Stimulated activated CD8-positive, alpha-beta memory T cell treated with anti-CD3 and anti-CD28 coated beads, Interleukin-15, amount 100 ng/mL, for 48 hours (primary cell): ENCODE measurements at places on chromosomes 16 and 17.

DNA sequence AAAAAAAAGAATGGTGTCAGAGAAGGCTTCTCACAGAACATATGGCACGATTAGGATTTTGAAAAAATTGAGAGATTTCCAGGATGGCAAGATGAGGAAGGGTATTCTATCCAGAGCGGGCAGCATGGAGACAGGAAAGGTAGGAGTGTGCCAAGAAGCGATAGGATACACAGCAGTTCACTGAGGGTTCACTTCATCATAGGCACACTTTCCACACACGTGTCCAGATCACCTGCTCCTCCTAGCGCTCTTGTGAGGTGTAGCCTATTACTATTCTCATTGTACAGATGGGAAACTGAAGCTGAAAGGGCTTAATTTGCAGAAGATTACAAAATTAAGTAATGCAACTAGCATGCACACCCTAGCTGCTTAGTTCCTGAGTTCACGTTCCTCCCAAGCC is 6.2 kb upstream of the ELAC2 start:
- no peak for DNase-seq

DNA sequence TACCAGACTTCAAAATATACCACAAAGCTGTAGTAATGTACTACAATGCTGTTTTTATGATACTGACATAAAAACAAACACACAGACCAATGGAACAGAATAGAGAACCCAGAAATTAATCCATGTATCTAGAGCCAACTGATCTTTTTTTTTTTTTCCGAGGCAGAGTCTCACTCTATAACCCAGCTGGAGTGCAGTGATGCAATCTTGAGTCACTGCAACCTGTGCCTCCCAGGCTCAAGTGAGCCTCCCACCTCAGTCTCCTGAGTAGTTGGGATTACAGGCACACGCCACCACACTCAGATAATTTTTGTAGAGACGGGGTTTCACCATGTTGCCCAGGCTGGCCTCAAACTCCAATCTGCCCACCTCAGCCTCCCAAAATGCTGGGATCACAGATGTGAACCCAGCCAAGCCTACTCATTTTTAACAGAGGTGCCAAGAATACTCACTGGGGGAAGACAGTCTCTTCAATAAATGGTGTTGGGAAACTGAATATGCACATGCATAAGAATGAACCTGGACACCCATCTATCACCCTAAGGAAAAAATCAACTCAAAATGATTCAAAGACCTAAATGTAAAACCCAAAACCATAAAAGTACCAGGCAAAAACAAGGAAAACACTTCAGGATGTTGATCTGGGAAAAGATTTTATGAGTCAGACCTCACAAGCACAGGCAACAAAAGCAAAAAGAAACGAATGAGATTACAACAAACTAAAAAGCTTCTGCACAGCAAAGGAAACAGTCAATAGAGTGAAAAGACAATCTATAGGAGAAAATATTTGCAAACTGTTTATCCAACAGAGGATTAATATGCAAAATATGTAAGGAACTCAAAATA is 63.1 kb downstream of the STX8 start:
- no peak for DNase-seq

- no peak for DNase-seq
These were observed 2.5 kb downstream of the KANSL1 start for GRCh38 chr17:46190763-46191162.

GRCh38 chr17:75684924-75685323 is 17.8 kb downstream of the SAP30BP start:
- no peak for DNase-seq

DNA sequence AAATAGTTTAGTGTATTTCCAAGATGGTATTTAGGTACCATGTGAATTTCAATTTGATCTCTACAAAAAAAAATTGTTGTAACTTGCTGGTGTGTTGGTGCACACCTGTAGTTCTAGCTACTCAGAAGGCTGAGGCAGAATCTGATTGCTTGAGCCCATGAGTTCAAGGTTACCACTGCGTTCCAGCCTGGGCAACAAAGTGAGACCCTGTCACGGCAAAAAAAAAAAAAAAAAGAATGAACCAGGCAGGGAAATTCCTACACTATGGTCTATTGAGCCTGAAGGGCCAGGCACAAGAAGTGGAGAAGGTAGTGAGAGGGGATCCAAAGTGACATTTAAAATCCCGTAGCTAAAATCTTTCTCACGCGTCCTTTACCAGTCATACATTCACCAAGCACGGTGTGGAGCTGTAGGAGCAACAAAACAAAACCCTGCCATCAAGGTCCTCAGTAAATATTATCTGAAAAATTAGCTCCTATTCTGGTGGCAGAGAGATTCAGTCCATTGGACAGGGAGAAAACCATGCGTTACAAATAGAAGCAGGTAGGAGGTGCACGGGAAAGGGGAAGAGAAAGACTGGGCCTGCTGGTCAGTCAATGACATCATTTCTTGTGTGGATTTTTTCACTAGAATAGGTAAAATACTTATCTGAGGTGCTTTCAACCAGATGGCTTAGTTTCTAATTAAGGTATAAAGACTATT is 27.3 kb downstream of the TXNDC11 start:
- no peak for DNase-seq

GRCh38 chr16:48123104-48123788 is 32.5 kb downstream of the ABCC12 start:
- peak; percentile 64 for DNase-seq

GRCh38 chr17:2397247-2398171 is 3.4 kb downstream of the MNT start:
- DNase-seq, result no peak

GRCh38 chr17:73452009-73452408 is 140.2 kb upstream of the CDC42EP4 start:
- no peak for DNase-seq

DNA sequence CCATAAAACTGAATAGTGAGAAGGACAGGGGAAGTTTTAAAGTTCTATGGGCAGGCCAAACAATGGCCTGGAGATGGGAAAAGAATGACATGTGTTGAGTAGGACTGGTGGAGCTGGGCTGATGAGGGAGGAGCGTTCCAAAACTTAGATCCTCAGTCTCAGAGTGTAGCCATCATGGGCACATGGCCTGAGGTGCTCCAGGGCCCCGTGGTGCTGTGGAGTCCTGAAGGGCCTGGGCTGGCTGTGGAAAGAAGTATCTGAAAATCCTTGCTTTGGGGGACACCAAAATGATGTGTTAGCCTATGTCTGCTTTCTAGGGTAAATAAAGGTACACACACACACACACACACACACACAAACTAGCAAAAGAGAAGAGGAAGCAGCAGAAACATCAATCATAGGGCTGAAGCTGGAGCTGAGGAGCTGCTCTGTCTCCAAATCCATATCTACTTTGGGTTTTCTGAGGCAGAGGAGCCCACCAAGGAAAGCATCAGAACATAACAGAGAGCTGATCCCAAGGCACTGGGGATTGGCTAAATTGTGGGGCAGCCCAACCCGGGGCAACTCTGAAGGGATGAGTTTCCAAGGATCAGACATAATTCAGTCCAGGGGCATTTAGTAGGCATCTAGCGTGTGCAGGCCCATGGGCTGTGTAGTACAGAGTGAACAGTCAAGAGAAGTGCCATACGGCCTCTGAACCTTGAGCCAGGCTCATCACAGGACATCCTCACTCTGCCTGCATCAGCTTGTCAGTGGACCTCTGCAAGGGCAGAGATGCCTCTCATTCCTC is 85.2 kb downstream of the C16orf78 start:
- DNase-seq, result no peak

DNA sequence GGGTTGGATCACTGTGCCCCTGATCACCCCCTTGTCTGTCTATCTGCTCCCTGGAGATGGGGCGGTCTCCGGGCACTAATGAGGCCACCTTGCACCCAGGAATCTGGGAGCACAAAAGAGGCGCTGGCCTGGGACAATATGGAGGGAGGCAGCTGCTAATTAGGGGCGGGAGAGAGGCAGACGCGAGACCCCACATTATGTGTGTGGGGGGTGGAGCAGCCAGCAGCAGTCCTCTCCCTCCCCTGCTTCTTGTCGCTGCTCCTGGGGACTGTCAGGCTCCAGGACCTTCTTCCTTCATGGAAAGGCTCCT is 324 bp upstream of the HCRT start:
- no peak for DNase-seq

DNA sequence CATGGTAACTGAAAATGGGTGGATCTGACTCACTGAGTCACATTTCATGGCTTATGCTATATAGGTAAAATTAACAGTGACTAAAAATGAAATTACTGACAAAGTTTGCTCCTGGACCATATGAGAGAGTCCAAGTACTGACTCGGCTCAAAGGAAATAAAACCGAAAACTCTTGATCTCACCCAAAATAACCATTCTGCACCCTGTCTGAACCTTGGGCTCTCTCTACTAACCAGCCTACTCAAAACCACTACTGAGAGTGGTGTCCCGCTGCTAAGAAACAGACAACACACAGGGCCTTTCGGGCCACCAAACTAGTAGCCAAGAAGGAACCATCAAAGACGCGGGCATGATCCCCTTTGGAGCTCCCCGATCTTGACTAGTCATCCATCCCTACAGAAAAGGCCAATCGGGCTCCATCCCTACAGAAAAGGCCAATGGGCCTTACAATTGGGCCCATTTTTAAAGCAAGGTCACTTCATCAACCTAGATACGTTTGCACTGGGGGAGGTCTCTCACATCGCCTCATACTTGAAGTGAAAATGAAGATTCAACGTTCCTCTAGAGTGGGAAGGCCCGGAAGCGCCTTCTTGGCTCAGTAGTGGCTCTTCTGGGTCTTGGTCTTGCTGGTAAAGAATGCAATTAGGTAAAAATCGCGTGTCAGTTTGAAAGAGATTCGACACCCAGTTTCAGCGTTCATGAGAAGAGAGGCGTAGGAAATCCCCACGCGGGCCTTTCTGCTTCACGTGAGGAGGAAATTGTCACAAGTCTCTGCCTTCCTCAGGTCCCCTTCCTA is 720 bp upstream of the ZPBP2 start:
- DNase-seq, result peak; percentile 47

- no peak for DNase-seq
These were observed 60.5 kb downstream of the CREBBP start for GRCh38 chr16:3819746-3820724.

DNA sequence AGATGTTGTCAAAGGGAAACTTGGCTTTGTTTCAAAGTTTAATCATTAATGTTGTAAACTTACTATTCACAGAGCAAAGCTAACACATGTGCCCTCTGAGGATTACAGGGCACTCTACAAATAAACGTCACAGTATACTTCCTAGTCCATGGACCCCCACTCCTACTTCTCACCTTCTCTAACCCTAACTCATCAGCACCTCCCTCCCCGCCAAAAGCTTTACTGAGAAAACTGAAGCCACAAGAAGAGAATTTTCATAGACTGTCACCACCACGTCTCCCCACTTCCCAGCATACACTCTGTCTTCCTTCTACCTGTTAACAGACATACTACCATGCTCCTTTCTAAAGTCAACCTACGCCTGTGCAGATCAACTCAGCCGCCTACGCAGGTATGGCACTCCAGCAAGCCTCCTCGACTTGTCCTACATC is 29.0 kb downstream of the HELZ start:
- no peak for DNase-seq

DNA sequence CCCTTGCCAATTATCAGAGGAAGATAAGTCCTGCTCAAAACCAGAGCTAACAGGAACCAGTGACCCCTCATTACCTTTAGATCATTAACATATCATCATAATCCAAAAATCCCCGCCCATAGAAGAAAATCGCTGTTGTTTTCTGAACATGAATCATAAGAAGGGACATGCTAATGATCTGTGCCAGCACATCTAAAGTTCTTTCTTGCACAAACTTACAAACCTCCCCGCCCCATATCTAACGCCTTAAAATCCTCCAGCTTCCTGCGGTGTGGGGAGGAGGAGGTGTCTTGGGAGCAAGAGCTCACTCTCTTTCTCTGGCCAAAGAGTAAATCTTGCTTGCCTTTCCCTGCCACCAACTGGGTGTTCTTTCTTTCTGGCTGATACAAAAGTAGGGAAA is 78.3 kb downstream of the IRX3 start:
- no peak for DNase-seq

DNA sequence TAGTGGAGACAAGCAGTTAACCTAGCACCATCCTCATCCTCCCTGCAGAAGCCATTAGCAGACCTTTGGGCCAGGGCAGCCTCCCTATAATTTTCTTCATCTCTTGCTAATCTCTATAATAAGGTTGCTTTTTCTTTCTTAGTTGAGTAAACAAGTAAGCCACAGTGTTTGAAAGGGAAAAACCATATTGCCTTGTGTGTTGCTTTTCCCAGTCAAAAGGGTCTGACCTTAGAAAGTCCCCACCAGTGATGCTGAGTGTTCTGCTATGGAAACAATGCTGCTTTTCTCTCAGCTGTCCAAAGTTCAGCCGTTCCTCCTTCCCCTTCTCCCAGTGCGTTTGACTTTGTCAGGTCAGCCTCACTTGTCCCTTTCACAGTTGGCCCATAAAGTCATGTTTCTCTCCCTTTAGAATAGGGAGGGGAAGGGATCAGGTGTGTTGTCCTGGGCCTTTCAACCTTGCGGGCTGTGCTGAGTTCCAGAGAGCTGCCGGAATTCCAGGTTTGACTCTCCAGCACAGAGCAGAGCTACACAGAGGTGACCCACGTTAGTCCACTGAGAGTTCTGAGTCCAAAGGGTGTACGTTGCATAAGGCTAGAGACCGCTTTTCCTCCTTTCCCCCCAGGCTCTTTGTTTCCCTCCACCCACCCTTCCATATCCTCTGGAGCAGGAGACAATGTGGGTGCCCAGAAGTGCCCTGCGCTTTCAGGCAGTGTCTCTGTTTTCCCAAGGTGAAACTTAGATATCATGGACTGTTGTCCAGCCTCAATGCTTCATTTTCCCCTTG is 15.9 kb upstream of the CLEC18C start:
- DNase-seq, result no peak

DNA sequence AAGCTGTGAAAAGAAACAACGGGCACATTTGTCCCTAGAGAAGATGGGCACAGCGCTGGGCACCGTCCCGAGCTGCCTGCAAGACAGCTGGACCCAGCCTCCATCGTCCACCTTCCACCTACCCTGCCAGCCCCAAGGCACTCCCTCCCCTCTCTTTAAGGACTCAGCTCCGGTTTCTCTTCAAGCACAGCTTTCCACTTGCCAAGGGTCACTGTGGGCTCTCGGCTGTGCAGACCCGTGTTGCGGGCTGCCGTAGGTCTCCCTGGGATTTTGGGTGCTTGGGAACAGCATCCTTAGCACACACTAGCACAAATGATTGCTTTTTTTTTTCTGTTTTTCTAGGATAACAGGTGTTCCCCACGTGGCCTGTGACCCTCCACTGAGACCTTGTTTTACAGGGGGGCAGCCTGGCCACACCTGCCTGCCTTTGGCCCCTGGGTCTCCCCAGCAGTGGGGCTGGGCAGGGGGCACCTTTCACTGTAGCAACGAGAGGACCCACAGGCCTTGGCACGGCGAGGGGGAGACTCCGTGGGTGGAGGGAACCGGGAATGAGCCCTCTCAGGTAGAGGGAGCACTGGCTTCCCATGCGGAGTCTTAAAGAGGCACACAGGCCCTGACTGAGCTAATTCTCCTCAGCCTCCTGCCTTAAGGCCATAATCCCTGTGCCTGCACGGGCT is 1.4 kb downstream of the CHMP6 start:
- no peak for DNase-seq

GRCh38 chr17:41392278-41392677 is 5.1 kb downstream of the KRT31 start:
- no peak for DNase-seq

DNA sequence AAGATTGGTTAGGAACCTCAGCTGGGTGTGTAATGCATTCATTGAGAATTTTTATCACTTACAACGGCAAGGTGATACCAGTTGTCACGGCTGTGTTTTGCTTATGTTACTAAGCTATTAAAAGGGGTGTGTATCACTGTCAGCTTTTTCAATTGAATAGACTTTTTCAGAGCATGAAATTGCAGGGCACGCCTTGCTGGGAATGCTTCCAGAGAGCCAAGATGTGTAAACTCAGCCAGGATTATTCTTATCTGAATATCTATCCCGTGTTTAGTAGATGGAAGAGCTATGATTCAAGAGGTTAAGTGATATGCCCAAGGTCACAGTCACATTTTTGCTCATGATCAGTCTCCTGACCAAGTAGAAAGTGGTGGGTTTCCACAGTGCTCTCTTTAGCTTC is 6.6 kb upstream of the TEKT3 start:
- no peak for DNase-seq
